ENCODE measurements at places on chromosomes 13 and 19.

DNA sequence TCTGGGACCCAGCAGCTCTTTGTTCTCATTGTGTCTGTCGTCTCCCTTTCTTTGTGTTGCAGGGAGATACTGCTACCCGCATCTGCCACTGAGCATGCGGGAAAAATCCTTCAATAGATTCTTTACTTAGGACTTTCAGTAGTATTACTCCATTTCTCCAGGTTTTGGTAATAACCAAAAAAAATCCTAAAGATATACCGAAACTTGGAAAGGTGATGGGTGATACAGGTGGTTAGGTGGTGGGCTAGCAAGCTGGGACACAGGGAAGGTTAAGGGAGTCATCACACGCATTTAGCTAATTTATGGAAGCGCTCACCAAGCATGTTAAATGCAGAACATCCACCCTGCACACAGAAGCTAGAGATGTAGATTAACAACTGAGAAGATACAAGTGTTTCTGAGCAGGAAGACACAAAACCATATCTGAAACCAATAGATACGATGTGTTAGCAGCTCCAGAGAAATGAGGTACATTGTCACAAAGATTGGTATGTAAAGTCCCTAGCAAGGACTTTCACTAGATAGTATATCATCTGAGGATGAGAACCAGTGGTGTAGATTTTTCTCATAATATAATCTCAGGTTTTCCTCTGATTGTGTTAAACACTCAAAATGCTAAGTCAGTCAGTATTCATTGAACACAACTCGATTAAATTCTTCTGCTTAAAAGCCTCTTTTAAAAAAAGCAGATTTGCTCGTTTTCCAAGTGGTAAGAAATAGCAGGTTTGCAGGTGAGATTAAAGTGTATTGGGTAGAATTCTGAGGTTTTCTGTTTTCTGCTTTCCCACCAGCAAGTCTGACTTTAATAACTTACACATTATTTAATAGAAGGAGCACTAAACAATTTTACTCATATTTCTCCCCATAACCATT, 1.2 kb upstream of the SLAIN1 start:
- DNase-seq: no peak

DNA sequence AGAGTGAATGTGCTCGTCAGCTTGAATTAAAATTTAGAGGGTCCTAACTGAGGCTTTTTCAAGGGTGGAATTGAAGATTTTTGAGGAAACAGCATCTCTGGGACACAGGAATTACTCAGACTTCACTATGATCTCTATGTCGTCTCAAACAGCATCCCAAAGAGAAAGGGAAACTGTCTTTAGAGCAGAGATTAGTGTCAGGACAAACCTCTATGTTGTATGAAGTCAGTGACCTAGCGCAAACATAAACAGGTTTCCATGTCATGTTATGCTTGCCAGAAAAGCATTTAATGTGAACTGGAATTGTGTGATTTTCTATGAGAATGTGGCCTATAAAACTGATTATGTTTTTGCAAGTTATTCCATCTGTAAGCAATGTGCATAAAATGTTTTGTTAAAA, 573.7 kb downstream of the GPC6 start:
- no peak for DNase-seq

GRCh38 chr19:1923319-1923718, 17.7 kb upstream of the CSNK1G2 start:
- DNase-seq: no peak

- DNase-seq: no peak
Measured at GRCh38 chr19:12481781-12482508, 2.7 kb downstream of the ZNF709 start.

Data from NCI-H446 (cell line).